ENCODE measurements at places on chromosomes 11 and 22.

- DNase-seq, result no peak
These were observed 28.7 kb downstream of the UPB1 start for GRCh38 chr22:24523873-24524272.

GRCh38 chr11:83070731-83071566, 748 bp downstream of the RAB30 start:
- DNase-seq, result no peak

DNA sequence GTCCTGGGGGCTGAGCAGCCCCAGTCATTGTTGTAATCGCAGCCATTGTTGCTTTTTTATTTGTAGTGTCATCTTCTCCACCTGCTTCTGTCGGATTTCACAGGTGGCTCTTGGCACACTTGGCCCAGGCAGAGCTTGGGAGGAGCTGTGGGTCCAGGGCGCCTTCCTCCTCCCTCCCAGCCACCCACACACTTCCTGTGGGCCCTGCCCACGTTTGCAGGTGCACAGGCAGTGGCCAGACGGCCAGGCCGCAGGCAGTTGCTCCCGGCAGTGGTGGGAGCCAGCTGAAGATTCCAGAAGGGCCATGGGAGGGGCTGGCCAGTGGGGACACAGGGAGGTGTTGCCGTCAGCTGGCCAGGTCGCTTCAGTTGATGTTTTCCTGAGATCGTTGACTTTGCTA, 1191.9 kb downstream of the BRD1 start:
- DNase-seq, result no peak

GRCh38 chr11:22343032-22343324, 4.8 kb downstream of the SLC17A6 start:
- DNase-seq, result no peak

- DNase-seq, result peak; percentile 88
These were observed 34.1 kb downstream of the LIF start for GRCh38 chr22:30212363-30212995.

- DNase-seq, result no peak
These were observed 3.7 kb downstream of the YWHAH start for GRCh38 chr22:31948002-31948401.

DNA sequence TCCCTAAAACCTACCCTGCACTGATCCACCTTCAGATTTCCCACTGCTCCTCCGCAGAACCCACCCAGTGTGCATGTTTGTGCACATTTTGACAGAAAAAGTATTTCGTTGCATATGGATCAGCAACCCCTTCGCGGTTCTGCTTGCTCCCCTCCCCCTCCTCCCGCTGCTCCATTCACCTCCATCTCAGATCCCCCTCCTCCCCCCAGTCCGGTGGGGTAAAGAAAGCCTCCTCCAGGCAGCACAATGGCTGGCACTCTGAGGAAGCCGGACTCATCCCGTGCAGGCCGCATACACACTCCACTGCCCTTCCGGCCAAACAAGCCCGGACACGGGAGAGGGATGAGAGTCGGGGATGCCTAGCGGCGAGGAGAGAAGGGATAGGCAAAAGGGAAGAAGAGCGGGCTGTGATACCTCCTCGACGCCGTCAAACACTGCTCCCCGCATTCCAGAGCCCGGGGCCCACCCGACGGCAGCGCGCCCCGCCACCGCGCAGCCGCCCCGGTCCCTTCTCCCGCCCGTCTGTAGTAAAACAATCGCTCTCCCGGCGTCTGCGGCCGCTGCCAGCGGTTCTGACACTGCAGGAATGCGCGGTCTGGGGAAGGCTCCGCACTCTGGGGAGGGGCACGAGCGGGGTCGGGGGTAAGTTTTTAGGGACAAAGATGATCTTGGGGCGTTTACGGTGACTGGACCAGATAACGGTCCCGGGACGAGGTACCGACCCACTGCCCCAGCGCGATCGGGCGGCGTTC, 915 bp downstream of the FEZ1 start:
- no peak for DNase-seq

DNA sequence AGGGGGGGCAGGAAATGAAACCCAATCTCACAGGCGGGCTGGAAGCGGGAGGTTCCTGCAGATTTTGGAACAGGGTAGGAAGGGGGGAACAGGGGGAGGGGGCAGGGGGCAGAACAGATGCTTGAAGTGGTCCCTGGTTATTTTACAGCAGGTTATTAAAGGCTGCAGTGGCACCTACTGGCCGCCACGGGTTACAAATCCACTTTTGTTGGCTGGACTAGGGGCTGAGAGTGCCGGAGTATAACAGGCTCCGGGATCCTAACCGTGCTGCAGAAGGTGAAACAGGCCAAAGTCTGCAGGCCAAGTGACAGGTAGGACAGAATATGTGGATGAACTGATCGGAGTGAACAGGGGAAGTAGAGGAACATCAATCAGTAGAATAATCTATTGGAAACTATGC, 2.5 kb downstream of the ROBO3 start:
- peak; percentile 57 for DNase-seq

- no peak for DNase-seq
These were observed 2.7 kb upstream of the PPARA start for GRCh38 chr22:46147471-46148267.

DNA sequence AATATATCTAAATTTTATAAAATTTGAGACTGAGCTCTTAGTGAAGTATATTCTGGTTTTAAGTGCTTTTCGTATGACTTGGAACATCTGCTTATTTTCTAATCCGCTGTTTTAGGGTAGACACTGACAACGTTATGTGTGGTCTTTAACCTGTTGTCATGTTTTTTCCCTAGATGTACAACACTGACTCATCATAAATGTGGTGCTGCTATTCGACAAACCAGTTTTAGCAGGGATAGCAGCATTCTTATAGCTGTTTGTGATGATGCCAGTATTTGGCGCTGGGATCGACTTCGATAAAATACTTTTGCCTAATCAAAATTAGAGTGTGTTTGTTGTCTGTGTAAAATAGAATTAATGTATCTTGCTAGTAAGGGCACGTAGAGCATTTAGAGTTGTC, 23.8 kb upstream of the HIKESHI start:
- DNase-seq, result peak; percentile 36

DNA sequence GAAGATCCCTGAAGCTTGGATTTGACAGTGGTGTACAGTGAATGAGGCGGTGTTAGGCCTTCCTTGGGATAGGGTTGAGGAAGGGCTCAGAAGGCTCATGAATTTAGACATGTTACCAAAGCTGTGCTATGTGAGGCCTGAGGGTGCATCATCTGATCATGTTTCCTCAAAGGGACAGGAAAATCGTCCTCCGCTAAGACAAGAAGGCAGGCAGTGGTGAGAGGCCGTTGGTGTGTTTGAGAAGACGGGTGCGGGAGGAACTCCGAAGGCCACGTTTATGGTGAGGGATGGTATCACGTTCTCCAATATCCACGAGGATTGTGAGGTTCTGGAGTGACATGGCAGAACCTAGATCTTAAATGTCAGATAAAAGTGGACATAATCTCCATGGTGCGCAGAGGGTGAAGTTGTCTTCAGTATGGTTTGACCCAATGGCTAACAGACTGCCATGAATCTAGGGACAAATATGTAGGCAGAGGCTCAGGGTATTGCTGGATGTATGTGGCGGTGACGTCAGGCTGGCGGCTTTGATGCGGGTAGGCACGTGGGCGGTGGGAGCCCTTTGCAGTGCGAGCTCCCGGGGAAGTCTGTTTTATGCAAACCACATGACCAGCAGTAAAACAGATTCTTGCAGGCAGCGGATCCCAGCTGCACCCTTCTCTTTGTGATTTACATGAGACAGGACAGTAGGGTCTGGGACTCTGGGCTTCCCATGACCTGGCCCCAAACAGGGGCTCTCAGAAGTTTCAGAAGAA, 242.3 kb upstream of the B3GAT1 start:
- no peak for DNase-seq

Measured in T47D (cell line).